ENCODE measurements at places on chromosomes 6 and 20.

GRCh38 chr6:142395266-142395665 is 93.5 kb downstream of the ADGRG6 start:
- no peak for DNase-seq

GRCh38 chr6:43608310-43608763 is 20.7 kb downstream of the GTPBP2 start:
- DNase-seq, result peak; percentile 56

- no peak for DNase-seq
Measured at GRCh38 chr20:38630727-38631126, 29.1 kb downstream of the ARHGAP40 start.

DNA sequence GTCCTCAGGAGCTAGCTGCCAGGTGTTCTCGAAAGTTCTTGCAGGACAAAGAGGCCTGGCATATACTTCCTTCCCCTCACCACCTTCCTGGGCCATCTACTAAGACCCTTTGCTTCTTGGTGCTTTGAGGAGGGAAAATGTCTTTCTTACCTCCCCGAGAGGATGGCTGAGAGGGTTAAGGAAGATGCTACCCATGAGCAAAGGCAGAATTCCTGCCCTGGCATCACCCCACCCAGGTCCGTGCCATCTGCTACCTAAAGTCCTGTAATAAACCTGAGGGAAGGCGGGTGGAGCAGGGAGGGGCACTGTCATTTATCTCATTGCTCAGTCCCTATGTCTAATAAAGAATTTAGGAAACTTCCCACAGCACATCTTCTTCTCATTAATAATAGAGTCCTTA is 16.2 kb downstream of the GFOD1 start:
- no peak for DNase-seq

DNA sequence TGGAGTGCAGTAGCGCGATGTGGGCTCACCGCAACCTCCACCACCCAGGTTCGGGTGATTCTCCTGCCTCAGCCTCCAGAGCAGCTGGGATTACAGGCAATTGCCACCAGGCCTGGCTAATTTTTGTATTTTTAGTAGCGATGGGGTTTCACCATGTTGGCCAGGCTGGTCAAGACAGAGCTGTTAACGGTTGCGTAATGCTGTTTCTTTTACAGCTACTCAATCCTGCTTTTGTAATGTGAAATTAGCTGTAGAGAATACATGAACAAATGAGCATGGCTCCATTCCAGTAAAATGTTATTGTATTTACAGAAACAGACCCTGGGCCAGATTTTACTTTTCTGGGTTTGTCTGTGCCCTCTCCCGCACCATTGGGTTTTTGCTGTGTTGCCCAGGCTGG is 1.9 kb downstream of the PNLDC1 start:
- no peak for DNase-seq

GRCh38 chr20:63955281-63955826 is 862 bp downstream of the UCKL1 start:
- no peak for DNase-seq

- no peak for DNase-seq
Measured at GRCh38 chr6:116277124-116277523, 2.6 kb downstream of the TSPYL1 start.

- DNase-seq, result no peak
Measured at GRCh38 chr20:57968120-57968519, 258.3 kb upstream of the PMEPA1 start.

- DNase-seq, result no peak
Measured at GRCh38 chr6:161057103-161058091, 65.8 kb downstream of the MAP3K4 start.

GRCh38 chr6:15744818-15745402 is 82.1 kb upstream of the DTNBP1 start:
- DNase-seq, result no peak

DNA sequence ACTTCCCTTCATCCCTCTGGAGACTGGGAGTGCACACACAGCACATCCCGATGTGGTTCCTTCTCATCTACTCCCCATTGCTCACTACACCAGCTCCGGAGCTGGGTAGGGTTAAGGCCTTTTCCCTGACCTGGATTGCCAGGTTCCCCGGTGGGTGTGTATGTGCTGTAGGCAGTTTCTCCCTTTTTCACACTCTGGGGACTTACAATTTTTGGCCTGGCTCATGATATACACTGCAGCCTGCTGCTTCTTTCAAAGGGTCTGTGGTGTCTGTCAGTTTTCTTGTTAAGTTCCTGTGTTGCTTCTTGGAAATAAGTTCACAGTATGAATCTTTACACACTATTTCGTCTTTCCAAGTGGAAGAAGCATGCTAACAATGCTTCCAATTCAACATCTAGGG is 405.5 kb downstream of the UTRN start:
- no peak for DNase-seq

DNA sequence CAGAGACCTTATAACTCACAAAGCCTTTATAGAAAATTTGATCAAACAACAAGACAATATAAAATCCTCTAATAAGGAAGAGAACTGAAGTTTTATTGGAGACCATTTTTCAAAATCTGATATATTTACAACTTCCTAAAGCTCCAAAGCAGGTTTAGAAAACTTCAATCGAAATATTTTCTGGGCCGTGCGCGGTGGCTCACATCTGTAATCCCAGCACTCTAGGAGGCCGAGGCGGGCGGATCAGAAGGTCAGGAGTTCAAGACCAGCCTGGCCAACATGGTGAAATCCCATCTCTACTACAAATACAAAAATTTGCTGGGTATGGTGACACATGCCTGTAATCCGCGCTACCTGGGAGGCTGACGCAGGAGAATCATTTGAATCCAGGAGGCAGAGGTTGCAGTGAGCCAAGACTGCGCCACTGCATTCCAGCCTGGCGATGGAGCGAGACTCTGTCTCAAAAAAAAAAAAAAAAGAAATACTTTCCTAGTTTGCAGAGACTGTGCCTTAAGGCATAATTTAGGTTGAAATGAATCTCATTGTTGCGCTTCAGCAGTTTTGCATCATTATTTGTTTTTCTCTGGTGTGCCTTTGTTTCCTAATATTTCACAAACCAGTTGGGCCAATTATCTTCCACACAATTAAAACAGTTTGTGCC is 60.6 kb upstream of the ASIP start:
- no peak for DNase-seq

- DNase-seq, result no peak
Measured at GRCh38 chr6:66556936-66557335, 849.9 kb upstream of the EYS start.

- DNase-seq, result peak; percentile 97
Measured at GRCh38 chr6:291697-292505, at the start of gene DUSP22. TSS of gene DUSP22 (plus strand) at chr6:292487. CDS start at chr6:292540, 53 bp downstream.

- no peak for DNase-seq
Measured at GRCh38 chr6:130781557-130781956, 45.6 kb upstream of the SMLR1 start.

- DNase-seq, result no peak
Measured at GRCh38 chr6:102015431-102015830, 621.9 kb downstream of the GRIK2 start.

- DNase-seq, result no peak
Measured at GRCh38 chr6:69069881-69070280, 434.8 kb downstream of the ADGRB3 start.

- no peak for DNase-seq
Measured at GRCh38 chr6:3617681-3618311, 133.7 kb downstream of the PXDC1 start.

GRCh38 chr6:158361068-158361467 is 48.8 kb downstream of the TULP4 start:
- DNase-seq, result no peak

- DNase-seq, result peak; percentile 10
Measured at GRCh38 chr6:20564269-20564668, 30.0 kb downstream of the CDKAL1 start.

- DNase-seq, result no peak
Measured at GRCh38 chr6:16883414-16883813, 122.2 kb upstream of the ATXN1 start.

- no peak for DNase-seq
Measured at GRCh38 chr6:113067612-113068275, 720.6 kb downstream of the RFPL4B start.

DNA sequence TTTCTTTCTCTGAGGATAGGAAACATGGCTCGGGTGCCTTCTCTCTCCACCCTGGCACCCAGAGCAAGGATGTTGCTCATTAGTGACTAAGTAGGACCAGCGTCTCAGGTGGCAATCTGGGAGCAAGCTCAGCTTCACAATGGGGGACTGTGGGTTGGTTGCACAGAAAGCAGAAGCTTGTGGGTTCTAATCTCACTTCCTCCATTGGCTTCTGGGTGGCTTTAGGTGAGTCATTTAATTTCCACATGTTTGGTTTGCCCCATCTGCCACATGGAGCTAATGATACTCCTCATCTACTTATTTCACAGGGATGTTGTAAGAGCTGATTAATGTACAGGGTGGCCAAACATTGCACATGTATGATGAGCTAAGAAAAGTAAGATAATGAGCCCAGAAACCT is 54.8 kb upstream of the AKIRIN2 start:
- peak; percentile 18 for DNase-seq

GRCh38 chr20:32338665-32339064 is 19.5 kb upstream of the ASXL1 start:
- no peak for DNase-seq

DNA sequence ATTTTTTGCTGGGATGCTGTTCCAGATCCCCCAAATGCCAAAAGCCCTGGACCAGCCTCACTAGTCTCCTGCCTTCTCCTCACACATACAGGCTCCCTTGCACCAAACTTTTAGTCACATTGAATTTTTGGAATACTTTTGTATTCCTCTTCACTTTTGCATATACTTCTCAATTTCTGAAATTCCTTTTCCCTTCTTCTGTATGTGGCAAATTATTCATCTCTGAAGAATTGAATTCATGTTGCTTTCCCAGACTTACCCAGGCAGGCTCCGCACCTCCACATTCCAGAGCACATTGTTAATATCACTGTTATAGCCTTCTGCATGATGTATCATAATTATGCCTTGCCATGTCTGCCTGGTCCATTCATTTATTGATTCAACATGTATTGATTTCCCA is 255.3 kb upstream of the POU3F2 start:
- no peak for DNase-seq

GRCh38 chr6:41503827-41504465 is 42.2 kb upstream of the FOXP4 start:
- DNase-seq, result peak; percentile 22

- DNase-seq, result no peak
Measured at GRCh38 chr6:106281088-106281487, 44.5 kb downstream of the ATG5 start.

- no peak for DNase-seq
Measured at GRCh38 chr6:74762841-74763240, 443.0 kb downstream of the COL12A1 start.

DNA sequence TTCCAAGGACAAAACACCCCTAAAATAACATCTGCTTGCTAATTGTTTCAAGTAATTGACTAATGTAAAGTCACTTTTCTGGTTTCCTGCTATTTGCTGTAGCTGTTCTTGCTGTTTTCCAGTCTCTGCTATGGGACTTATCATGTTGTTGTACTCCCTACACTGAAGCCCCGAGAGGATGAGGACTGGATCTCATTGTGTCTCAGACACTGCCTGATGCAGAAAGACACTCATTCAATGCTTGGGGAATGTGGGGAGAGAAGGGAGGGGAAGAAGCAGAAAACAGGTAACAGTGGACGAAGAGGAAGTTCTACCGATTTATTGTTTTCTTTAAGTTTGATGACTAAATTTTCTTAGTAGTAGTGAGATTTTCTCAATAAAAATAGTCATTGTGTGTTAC is 79.8 kb downstream of the DOK5 start:
- DNase-seq, result no peak

- no peak for DNase-seq
Measured at GRCh38 chr6:17475606-17476244, 82.3 kb downstream of the CAP2 start.

All from RWPE1 (cell line).